Cardiac muscle cell (in vitro differentiated cells and primary cell): ENCODE measurements at places on chromosomes 12 and 14. TPM values are rescaled to one million over a fixed set of nuclear protein-coding genes. Genes with fewer than 3 reads are reported as not detected.
A peak's percentile ranks its signal among the peaks of the same experiment; 100 is the strongest.

Gene IKZF4
- total RNA-seq: 9.7 and 11.5 TPM in 2 replicates

DNA sequence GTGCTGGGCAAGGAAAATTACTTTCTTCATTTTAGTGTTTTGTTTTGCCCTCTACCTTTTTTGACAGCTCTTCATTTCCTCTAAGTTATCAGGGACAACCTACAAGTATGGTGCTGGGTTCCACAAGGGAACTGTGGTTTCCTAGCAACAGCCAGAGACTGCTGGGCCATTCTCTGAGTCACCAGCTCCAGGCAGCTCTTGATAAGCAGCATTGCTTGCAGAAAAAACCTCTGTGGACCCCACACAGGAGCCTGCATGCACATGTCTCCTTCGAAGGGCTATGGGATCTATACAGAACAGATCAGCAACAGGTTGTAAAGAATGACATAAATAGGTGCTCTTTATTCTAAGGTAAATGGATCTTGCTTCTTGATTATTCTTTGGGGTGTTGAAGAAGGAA lies 81.0 kb upstream of the CCDC196 start:
- peak; percentile 67 for DNase-seq

Gene OASL
- not detected in 2 replicates for total RNA-seq

DNA sequence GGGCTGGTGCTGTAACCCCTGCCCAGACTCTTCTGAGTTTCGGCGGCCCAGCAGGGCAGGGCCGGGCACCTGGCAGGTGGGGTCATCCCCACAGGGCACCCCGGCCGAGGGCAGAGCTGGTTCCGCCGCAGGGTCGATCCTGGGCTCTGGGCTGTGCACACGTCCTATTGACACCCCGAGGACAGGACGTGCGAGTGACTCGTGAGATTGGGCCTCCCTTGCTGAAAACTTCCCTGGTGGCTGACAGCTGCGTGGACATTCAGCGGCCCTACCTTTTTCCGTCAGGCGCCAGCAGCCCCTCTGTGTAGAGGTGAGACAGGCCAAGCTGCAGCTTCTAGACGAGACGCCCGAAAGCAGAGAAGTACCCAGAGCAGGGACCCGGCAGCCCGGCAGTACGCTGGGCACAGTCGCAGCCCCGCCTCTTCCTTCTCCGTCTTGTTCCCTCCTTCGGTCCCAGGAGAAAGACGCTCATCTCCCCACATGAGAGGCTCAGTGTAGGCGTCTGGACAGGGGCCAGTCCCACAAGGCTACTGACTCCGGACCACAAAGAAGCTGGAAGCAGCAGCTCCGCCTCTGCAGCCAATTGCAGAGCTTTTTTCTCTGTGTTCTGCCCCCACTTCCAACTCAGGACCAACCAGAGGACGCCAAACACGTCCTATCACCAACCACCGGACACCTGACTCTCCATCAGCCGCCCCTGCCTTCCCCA lies at the start of gene LRCOL1:
LRCOL1 (minus strand) TSS at position 532 of the 709 bp plus-strand sequence. CDS start 4,331 bp downstream, outside the sequence.
- DNase-seq: no peak

DNA sequence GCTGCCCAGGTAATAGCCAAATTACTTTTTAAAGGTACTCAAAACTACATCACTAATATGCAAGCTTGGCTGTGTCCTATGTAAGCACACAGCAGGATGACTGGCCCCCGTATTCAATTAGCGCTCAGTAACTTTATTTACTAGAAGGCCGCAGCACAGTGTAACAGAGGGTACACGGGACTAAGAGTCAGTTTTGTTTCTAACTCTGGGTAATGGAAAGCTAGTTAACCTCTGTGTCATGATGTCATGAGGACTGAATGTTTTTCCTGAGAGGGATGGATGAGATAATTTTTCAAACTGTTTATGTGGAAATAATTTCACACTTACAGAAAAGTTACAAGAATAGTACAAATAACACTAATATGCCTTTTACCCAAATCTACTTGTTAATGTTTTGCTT lies 27.1 kb downstream of the GALNT4 start:
- DNase-seq: no peak

DNA sequence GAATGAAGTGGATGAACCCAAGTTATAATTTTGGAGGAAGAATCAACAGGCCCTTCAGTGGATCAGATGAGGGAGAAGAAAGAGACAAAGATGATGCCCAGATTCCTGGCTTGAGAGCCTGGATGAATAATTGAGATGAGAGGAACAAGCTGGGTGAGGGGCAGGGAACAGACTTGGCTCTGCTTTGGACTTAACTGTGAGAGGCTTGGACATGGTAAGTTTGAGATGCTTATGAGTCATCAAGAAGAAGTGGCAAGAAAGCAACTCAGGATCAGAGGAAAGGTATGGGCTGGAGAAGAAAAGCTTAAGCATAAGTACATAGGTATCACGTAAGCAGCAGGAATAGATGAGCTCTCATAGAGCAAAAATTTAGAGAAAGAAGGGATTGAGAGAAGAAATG lies 55.3 kb downstream of the FIGNL2 start:
- DNase-seq: no peak

GRCh38 chr12:55469291-55469690 lies 647 bp downstream of the OR6C70 start:
- no peak for DNase-seq

- DNase-seq: no peak
Observed at GRCh38 chr12:108349278-108349688, 10.2 kb upstream of the CMKLR1 start.

Gene SLC35F4
- 0.42 TPM in 1 of 2 replicates, not detected in the other for total RNA-seq

GRCh38 chr14:105065280-105066228 lies at the start of gene GPR132:
GPR132 (minus strand) TSS chr14:105065430; CDS start chr14:105055420, 10,010 bp downstream.
- DNase-seq: peak; percentile 30

- DNase-seq: no peak
Observed at GRCh38 chr12:109562871-109563270, 10.4 kb downstream of the MMAB start.

DNA sequence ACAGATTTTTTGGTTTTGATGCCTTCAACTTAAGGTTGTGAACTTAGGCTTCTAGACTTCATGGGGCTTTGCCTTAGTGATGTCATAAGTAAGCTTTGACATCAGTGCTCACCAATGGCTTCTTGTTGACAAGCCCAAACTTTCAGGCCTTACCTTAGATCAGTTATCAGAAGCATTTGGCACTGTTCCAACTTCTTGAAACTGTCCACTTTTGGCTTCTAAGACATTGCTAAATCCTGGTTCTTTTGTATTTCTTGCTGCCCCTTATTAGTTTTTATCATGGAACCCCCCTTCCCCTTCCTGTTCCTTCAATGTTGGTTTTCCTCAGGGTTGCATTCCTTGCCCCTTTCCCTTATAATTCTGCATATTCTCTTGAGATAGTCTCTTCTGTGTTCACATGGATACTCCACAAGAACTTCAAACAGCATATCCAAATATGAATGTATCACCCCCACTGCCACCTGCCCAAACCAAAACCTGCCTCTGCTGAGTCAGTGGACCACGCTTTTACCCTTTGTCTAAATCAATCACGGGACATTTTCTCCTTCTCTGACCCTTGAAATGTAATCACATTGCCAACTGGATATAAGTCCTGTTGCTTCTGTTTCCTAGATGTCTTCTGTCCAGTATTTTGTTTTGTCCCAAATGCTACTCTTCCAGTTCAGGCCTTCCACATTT lies 7.9 kb downstream of the PFKM start:
- no peak for DNase-seq

DNA sequence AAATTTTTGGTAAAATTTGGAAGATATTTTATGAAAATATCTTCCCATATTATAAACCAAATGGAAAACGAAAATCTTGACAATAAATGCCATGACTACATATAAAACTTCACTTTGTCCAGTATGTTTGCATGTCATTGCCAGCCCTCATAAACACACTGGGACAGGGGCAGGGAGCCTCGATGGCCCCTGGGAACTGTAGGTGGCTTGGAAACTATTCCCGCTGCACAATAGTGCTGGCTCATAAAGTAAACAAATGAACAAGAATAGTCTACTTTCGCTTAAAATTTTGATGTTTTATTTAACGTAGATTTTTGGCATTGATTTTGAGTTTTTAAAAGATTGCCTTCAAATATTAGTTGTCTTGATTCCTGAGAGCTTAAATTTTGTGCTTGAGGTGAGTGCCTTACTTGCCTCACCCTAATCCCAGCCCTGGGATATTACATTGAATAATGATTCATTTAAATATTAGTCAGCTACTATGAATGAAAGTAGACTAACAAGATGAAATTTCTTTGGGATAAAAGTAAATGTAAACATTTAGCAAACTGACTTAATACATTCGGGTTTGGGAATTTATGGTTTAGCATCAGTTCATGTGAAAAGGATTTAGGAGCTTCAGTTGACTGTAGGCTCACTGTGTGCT lies 74.0 kb upstream of the PKP2 start:
- DNase-seq: no peak

Gene CCDC196
- not detected in 2 replicates for total RNA-seq

Gene DEGS2
- total RNA-seq: 0.49 and 2.7 TPM in 2 replicates

DNA sequence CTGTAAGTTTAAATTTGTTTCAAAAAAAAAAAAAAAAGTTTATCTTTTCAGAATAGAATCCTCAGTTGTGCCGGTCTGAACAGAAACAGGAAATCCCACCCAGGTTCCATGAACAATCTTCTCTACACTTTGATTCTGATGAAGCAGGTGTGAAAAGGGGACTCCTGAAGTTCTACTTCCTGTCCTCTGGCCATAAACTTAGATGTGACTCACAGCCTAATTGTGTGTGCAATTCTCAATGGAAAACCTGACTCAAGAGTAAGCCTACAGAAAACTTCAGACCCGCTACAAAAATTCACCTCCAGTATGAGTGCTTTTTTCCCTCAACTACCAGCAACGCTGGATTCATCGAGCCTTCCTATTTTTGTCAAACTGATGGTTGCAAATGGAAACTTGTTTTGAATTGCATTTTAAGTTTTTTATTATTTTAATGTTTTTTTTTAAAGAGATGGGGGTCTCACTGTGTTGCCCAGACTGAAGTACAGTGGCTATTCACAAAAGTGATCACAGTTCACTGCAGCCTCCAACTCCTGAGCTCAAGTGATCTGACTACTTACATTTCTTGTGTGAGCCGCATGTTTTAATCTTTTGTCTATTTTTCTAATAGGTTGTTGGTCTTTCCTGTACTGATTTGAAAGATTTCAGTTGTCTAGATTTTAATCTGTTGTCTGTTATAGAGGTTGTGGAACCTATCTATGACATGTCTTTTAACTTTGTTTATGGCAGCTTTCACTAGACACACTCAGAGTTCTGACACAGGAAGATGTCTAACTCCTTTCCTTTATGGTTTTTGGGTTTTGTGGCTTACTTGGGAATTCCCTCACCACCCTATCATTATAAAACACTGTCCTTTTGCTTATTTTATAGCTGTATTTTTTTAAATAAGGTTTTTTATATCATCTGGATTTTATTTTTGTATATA lies 37.6 kb downstream of the ATG14 start:
- no peak for DNase-seq

- no peak for DNase-seq
Observed at GRCh38 chr14:101873076-101873825, 91.1 kb upstream of the DYNC1H1 start.

Gene ATP5MC2
- total RNA-seq: 703 and 923 TPM in 2 replicates

DNA sequence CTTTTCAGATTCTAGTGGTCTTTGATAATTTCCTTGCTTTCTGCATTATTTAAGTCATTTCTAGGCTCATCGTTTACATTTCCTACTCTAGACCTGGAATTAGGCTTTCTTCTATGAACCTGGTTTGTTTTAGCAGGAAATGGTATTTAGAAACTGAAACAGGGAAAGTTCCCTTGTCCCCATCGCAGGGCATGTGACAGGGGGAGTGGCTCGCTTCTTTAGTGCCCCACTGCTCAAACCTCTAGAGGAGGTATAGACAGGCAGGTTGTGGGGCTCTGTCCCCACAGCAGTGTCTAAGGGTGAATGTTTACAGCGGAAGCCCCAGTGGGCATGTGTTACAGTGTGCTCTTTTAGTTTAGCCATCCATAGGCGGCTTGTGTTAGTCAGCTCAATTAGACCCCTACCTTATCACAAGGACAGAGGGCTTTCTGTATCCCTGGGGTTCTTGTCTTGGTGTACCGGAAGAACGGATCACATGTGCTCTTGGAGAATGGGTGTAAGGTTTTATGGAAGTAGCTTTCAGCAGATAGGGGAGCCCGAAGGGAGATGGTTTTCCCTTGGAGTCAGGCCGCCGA lies 25.0 kb downstream of the IFT81 start:
- no peak for DNase-seq

- DNase-seq: peak; percentile 92
Observed at GRCh38 chr12:124698211-124698997, 131.0 kb upstream of the NCOR2 start.

DNA sequence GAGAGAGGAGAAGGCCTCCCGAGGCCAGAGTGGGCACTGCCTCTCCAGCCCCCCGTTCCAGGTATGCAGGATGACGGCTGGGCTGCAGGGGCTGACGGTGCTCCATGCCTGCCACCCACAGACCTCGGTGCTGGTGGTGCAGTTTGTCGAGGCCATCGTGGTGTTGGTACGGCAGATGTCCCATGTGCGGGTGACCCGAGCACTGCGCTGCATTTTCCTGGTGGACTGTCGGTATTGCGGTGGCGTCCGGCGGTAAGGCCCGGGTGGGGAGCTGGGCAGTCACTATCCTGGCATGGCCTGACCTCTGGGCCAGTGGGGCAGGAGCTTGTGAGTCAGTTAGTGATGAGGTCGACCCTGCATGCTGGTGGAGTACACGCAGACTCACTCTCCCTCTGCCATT lies 47.4 kb downstream of the TPCN1 start:
- DNase-seq: no peak

DNA sequence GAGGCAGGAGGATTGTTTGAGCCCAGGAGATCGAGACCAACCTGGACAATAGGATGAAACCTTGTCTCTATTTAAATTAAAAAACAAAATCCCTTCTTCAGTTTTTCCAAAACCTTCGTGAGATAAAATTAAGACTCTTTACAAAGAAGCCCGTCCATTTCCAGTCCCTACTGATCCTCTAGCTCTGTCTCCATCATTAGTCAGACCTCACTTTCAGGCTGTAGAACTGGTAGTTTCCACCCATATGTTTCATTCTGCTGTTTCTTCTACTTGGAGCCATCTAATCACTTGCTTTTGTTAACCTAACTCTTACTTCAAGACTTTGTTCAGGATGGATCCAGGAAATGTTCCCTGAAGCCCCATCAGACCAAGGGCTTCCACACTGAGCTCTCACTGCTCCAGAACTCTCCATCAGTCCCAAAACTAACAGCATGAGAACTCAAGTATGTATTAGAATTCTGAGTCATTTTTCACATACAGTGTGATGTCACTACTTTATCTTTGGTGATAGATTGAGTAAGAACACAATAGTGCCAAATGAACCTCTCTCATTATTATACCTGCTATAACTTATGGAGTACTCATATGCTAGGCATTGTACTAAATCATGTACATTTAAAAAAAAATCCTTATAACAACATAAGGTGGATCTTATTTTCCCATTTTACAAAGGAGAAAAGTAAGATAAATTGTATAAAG lies 90.8 kb downstream of the PRICKLE1 start:
- DNase-seq: no peak
